ENCODE measurements at places on chromosomes 7 and 10.
A peak's percentile ranks its signal among the peaks of the same experiment; 100 is the strongest.

DNA sequence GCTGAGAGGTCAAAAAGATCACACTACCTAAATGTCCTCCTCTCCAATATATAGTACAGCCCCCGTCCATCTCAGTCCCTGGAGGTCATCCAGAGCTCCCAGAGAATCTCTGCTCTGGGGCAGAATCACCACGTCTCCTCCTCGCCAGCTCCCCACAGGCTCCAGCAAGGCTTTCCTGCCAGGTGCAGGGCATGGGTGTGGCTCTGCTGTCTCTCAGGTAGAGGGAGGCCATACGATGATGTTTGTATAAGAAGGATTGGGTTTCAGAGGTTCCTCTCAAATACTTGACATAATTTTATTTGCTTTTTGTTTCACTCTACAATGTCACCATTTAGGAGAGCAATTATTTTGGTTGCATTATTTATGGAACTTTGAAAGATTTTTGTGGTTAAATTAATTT, 98.3 kb upstream of the PRSS58 start:
- no peak for DNase-seq

GRCh38 chr7:107035446-107035845, 9.1 kb upstream of the PRKAR2B start:
- no peak for DNase-seq

DNA sequence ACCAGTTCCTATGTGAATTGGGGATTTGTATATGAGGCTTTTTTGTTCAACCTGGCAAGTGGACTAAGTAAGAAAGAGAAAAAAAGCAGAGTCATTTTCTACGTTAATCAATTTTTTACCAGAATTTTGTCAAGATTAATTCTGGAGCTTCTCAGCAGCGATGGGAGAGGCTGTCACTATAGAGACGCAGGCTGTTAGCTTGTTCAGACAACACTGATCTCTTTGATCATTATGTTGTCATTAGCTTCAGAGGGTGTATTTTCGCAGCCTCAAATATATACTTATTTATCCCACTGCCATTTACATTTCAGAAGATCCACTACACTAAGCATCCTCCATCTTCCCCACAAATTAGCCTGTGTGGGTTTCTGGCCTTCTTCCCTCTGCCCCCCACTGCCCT, 196.7 kb upstream of the PFKP start:
- no peak for DNase-seq

DNA sequence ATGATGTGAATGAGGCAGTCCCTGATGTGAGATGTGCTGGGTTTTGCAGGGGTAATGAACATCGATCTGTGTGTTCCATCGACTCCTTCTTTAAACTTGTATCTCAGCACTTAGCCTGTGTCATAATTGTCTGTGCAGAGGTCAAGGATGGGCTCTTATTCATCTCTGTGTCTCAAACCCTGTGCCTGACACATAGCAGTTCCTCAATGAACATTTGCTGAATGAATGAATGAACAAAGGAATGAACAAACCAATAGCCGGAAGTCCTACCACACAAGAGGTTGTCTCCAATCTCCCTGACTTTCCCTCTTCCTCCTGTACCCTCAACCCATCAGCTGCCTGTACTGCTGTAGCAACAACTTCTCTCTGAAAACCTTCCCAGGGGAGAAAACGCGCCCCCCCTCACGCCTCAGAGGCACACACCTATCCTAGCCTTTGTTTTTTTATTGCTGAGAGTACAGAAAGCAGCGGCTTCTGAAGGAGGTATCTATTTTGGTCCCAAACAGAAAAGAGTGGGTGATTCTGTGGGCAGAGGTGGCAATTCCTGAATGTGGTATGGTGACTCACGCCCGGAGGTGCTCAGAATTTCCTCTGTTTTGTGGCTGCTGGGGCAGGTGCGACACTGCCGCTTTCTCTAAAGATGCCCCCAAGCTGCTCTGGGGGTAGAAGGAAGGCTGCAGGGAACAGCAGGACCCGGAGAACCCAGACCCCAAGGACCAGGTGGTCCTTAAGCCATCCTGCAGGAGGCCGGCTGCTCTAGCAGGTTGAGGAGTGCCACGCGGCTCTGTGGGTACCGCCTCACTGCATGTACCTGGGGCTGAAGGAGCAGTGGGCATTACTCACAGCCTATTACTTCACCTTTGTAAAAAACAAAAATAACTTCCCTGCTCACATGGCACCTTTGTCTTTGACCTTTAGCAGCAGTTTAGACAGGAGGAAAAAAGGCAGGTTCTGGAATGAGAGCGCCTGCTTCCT, 9.6 kb downstream of the IL2RA start:
- DNase-seq: peak; percentile 56

GRCh38 chr7:75565132-75565837, 73.2 kb downstream of the SPDYE5 start:
- DNase-seq: no peak
